CD4-positive, alpha-beta T cell (primary cell): ENCODE measurements at places on chromosomes 1 and 21.

- DNase-seq, result no peak
Measured at GRCh38 chr1:214458541-214458940, 92.9 kb downstream of the PTPN14 start.

GRCh38 chr1:83028467-83028866 lies 970.5 kb downstream of the TTLL7 start:
- no peak for DNase-seq

- DNase-seq, result peak; percentile 23
Measured at GRCh38 chr1:113391649-113392271, 1.4 kb downstream of the MAGI3 start.

DNA sequence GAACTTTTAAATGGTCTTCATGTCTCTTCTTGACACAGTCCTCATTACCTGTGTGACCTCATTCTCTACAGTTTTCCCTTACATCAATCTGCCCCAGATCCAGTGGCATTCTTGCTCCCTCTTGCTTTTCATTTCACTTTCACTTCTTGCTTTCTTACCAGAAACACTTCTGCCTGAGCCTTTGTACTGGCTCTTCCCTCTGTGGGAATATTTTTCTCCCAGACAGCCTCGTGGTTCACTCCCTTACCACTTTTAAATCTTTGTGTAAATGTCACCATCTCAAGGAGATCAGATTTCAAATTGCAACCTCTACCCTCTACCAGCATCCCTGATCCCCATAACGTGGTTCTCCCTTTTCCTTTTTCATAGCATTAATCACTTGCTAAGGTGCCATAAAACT lies 73.2 kb downstream of the DISC1 start:
- no peak for DNase-seq

- no peak for DNase-seq
Measured at GRCh38 chr1:116415699-116416533, 42.9 kb downstream of the ATP1A1 start.

DNA sequence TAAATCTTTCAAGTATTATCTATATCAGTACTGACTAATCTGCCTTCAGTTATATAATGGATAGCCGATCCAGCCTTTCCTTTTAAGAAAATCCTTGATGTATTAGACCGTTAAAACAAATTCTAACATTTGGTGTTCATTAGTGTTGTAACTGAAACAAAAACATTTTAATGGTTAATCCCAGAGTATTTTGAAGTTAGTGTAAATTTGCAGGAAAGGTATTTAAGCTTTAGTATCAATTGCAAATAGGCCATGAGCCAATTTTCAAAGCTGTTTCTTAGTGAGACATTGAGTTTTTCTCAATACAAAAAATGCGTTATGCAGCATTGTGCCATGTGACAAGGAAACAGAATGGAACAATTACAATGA lies 29.6 kb downstream of the DISP1 start:
- DNase-seq, result no peak
